CD4-positive, alpha-beta T cell treated with Interleukin-17A for 4 hours (primary cell): ENCODE measurements at places on chromosomes 3 and 15.

DNA sequence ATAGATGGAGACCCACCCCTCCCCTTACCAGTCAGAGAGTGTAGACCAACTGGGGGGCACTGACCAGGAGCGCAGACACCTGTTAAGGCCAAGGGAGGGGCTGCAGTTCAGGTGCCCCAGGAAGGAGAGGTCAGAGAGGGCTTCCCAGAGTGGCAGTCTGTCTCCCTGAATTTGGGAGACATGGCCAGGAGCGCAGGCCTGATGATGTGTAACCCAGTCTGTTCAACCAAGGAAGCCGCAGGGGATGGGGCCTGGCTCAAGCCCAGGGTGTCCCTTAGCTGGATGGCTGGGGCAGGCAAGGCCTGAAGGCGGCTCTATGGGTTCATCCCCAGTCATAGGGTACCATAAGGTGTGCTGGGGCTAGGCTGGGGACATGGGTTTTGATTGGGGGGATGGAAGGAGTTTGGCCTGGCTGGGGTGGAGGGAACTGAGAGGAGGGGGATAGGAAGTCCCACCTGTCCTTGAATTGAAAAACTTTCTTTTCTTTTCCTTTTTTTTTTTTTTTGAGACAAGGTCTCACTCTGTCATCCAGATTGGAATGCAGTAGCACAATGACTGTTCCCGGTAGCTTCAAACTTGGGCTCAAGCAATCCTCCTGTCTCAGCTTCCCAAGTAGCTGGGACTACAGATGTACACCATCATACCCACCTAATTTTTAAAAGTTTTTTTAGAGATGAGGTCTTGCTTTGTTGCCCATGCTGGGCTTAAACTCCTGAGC, 75.7 kb downstream of the SMAD6 start:
- no peak for DNase-seq

GRCh38 chr3:190854062-190854461, 8.4 kb downstream of the GMNC start:
- no peak for DNase-seq

- DNase-seq: no peak
Measured at GRCh38 chr3:36695769-36696137, 68.6 kb downstream of the DCLK3 start.

- peak; percentile 56 for DNase-seq
Measured at GRCh38 chr15:68252925-68253534, 23.5 kb upstream of the CLN6 start.

GRCh38 chr3:186417791-186418190, 55.8 kb upstream of the DGKG start:
- no peak for DNase-seq

DNA sequence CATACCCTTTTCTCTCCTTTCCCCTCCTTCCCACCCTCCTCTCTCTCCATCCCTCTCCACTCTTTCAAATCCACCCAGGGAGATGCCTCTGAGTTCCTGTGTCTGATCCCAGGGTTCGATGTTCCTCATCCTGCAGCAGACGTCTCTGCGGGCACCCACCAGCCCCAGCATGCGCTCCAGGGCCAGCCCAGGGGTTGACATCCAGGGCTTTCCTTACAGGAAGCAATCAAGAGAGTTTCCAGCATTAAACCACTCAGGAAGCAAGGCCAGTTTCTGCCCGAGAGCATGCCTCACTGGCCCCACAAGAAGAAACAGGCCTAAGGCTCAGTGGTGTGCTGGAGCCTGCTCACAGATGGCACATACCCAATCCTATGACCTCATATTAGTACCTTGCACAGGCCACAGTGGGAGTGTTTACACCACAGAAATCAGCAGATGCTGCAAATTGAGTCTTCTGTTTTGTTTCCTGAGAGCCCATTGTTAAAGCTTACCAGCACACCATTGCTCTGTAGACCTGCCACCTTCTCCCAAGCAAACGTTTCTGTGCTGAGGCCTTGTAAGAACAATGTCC, 13.2 kb downstream of the SLC6A1 start:
- no peak for DNase-seq

DNA sequence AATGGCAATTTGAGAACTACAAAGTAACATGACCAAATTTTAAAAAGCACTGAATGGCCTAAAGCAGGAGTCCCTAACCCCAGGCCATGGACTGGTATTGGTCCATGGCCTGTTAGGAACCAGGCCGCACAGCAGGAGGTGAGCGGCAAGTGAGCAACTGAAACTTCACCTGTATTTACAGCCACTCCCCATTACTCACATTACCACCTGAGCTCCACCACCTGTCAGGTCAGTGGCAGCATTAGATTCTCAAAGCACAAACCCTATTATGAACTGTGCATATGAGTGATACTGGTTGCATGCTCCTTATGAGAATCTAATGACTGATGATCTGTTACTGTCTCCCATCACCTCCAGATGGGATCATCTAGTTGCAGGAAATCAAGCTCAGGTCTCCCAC, 48.8 kb downstream of the SENP7 start:
- no peak for DNase-seq

DNA sequence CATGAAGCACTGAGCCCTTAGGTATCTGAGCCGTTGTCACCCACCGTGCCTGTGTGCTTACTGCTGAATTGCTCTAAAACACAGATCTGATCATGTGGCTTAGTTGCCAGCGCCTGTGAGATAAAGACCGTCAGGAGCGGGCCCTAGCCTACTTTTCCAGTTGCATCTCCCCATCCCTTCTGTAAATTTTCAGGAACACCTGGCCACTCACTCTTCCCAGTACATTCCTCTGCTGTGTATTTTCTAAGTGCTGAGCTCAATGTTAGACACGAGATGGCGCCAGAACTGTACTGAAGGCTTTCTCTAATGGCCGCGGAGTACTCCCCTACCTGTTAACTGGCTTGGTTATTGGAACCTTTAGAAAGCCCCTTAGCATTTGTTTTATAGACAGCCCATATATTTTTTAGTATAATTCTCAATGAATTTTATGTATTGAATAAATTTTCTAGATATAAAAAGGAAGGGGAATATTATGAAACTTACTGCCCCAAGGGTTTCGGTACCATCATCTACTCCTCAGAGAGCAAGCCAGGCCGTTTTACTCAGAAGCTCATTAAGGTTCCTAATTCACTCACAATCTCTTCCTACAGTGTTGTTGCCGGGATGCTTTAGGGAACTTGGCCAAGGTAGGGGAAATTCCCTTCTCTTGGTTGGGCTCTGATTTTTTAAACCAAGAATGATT, 16.7 kb upstream of the WNT7A start:
- peak; percentile 71 for DNase-seq

DNA sequence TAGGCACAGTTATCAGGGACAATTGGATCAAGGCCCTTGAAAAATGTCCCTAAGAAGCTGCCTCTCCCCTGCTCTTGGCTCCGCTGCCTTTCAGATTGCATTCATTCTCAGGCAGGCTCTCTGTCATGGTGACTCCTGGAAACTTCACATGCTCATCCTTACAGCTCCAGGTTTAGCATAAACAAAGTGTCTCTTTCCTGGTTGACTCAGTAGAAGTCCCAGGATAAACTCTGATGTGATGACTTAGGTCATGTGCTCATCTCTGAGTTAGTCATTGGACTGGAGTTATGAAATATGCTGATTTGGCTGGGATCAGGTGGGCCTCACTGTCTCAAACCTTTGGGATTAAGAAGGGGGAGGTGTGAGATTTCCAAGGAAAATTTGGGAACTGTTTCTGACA, 243.8 kb downstream of the ZNF621 start:
- DNase-seq: no peak

DNA sequence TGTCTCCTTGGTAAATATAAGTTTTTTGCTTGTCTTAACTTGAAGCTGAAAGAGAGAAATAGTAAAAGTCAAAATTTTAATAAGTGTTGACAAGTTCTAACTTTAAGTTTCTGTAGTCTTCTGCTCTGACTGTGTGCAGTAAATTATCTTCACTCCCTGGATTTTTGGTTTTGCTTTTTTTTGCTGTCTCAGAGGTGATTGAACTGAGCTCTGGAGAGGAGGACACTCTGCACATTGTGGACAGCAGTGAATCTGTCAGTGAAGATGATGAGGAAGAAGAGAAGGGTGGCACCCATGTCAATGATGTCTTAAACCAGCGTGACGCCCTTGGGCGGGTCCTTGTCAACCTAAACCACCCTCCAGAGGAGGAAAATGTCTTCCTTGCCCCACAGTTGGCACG, 40.5 kb upstream of the TEX264 start:
- DNase-seq: no peak
